ENCODE measurements at places on chromosomes 13 and 19. TPM values are rescaled to one million over a fixed set of nuclear protein-coding genes. Genes with fewer than 3 reads are reported as not detected.

DNA sequence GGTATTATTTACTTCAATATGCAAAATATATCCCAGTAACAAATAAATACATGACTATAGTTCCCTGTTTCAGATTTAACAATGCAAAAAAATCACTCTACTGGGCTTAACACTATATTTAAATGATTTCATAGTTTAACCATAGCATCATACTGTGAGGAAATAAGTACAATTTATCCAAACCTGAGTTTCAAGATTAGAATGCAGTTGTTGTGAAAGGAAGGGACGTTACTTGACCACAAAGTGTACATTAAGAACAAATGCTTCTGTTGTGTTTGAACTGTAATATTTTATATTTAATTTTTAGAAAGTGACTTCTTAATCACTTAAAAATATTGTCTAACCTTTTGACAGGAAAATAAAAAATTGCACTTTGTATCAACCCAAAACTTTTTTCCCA is 1747.9 kb upstream of the SPRY2 start:
- DNase-seq, result no peak
- no peak overlapping the region for H3K4me3 ChIP-seq
- H3K36me3 ChIP-seq, result no peaks in the 10 kb centered on the region
- H3K27me3 ChIP-seq, result no peaks in the 10 kb centered on the region

PDE4C gene
- total RNA-seq, result 0.21 TPM

CEACAM20 gene
- total RNA-seq, result not detected

VSTM1 gene
- total RNA-seq, result not detected

- H3K36me3 ChIP-seq, result no peaks in the 10 kb centered on the region
- DNase-seq, result no peak
- no peak overlapping the region for H3K27ac ChIP-seq
- H3K4me1 ChIP-seq, result peaks cover 7% of the 10 kb centered on the region
Measured at GRCh38 chr19:13872695-13873389, 4.1 kb upstream of the NANOS3 start.

F10 gene
- total RNA-seq, result 1.8 TPM

HIPK4 gene
- 0.29 TPM for total RNA-seq

CPB2 gene
- not detected for total RNA-seq

DNA sequence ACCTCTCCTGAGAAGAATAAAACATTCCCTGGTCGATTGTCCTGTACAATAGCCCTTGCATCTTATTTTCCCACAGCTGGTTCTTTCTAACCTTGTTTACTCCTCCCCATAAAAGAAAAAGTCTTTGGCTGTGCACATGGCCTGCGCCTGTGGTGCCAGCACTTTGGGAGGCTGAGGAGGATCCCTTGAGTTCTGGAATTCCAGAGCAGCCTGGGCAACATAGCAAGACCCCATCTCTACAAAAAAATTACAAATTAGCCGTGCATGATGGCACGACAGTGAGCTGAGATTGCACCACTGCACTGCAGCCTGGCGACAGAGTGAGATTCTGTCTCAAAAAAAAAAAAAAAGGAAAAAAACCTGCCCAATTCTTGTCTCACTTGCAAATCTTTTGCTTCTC is 7.2 kb upstream of the NUP62 start:
- H3K4me1 ChIP-seq, result peaks cover 2% of the 10 kb centered on the region
- no peak overlapping the region for H3K27ac ChIP-seq
- H3K27me3 ChIP-seq, result no peaks in the 10 kb centered on the region
- H3K4me3 ChIP-seq, result no peak overlapping the region
- DNase-seq, result no peak

ADPRHL1 gene
- total RNA-seq, result 2.9 TPM

RPL36 gene
- 728 TPM for total RNA-seq

KLK5 gene
- not detected for total RNA-seq

TINCR gene
- 13.5 TPM for total RNA-seq

- no peak overlapping the region for H3K4me3 ChIP-seq
- H3K4me1 ChIP-seq, result peaks cover 3% of the 10 kb centered on the region
- peaks cover 8% of the 10 kb centered on the region for H3K27me3 ChIP-seq
- DNase-seq, result no peak
- no peaks in the 10 kb centered on the region for H3K36me3 ChIP-seq
- no peak overlapping the region for H3K27ac ChIP-seq
Measured at GRCh38 chr13:77506874-77507273, 28.6 kb upstream of the SCEL start.

APOC4 gene
- total RNA-seq, result not detected

LGI4 gene
- 0.32 TPM for total RNA-seq

Measured in osteocyte (in vitro differentiated cells).